H54 (cell line): ENCODE measurements at places on chromosomes 3 and 15.

- DNase-seq: peak; percentile 70
Observed at GRCh38 chr3:141876381-141876890, at the start of gene ATP1B3. ATP1B3 (plus strand) TSS chr3:141876643; CDS start chr3:141876802, 159 bp downstream.

- no peak for DNase-seq
Observed at GRCh38 chr15:101599091-101599490, 53.1 kb downstream of the TM2D3 start.

DNA sequence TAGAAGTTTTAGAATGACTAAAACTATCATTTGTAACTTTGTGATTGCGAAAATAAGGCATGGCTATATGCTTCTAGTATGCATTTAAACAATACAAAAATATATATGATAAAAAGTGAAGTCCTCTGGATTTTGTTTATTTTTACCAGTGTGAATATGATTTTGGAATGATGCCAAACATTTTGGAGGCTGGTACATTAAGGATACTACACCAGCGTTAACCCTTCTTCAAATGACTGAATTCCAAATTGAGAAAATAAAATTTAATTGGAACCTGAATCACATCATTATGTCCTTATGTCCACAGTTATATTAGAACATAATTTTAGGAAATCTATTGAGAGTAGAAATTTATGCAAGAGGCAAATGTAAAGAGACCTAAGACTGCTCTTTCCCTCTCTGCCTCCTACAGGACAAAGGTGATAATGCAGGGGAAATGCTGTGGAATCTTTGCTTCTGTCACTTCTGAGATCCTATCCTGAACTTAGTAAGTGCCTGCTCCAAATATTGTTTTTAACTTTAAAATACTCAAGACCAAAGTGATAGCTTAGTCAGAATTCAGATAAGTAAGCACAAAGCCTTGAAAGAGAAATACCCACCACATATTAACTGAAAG lies 121.1 kb upstream of the NANOGP8 start:
- DNase-seq: no peak

DNA sequence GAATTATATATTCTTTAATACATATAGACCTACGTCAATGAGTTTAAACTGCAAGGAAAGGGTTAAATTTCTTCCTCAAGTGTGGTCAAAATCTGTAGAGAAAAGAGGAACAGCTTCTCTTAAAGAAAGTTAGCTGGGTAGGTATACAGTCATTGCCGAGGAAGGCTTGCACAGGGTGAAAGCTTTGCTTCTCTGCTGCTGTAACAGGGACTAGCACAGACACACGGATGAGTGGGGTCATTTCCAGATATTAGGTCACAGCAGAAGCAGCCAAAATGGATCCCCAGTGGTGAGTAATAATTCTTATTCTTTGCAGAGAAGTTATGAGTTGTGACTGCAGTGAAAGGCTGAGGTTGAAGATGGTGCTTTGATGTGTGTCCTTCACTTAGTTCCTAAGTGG lies at the start of gene CD86:
CD86 (plus strand) TSS at position 148 of the 400 bp plus-strand sequence; CDS start at position 276, 128 bp downstream.
- DNase-seq: no peak

GRCh38 chr15:69919816-69920215 lies 177.9 kb downstream of the TLE3 start:
- no peak for DNase-seq

DNA sequence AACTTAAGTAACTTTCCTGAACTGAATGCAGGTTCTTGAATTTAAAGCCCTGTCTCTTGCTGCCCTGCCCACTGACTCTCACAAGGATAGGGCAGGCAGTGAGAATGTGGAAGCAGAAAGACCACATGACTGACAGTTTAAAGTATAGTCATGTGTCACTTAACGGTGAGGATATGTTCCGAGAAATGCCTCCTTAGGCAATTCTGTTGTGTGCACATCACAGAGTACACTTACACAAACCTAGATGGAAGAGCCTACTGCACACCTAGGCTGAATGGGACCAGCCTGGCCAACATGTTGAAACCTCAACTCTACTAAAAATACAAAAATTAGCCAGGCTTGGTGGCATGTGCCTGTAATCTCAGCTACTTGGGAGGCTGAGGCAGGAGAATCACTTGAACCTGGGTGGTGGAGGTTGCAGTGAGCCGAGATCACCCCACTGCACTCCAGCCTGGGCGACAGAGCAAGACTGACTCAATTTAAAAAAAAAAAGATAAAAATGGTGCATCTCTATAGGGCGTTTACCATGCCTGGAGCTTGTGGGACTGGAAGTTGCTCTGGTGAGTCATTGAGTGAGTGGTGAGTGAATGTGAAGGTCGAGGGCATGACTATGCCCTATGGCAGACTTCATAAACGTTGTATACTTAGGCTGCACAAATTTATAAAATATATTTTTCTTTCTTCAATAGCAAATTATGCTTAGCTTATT lies 18.9 kb upstream of the COPG1 start:
- peak; percentile 63 for DNase-seq

- DNase-seq: no peak
Observed at GRCh38 chr15:58410353-58410752, 21.4 kb upstream of the LIPC start.

GRCh38 chr3:16286751-16287543 lies 21.9 kb downstream of the OXNAD1 start:
- DNase-seq: no peak

DNA sequence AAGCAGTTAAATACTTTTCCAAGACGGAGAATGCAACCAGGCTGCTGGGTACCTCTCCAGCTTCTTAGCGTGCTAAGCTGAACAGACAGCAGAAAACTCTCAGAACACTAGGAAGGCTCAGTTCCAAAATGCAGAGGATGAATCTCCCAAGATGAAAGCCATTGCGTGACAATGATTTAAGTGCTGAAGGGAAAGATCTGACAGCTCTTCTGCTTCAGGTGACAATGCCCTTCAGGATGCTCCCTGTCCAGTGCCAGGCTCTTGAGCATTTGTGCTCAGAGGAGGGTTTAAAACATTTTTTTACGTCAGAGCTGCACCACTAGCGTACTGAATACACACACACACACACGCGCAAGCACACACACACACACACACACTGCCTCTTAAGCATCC lies 26.3 kb downstream of the ARHGEF3 start:
- DNase-seq: no peak

- DNase-seq: no peak
Observed at GRCh38 chr3:137554242-137554641, 209.9 kb upstream of the SOX14 start.

GRCh38 chr15:88907111-88907510 lies 6.1 kb downstream of the MFGE8 start:
- no peak for DNase-seq

DNA sequence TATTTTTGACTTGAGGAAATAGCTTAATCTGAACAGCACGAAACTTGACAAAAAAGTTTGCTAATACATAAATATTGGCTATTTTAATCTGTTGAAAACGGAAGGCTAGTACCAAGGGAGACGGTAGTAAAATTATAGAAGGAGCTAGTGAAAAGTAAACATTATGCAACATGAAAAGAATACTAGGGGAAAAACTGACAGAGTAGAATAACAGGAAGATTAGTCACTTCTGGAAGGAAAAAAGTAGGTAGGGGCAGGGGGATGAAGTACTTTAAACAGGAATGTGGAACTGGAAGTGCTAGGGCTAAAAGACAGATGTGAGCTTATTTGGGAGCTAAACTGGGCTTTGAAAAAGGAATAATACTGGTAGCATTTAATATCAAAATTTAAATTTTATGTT lies 60.1 kb downstream of the MBNL1 start:
- peak; percentile 29 for DNase-seq

DNA sequence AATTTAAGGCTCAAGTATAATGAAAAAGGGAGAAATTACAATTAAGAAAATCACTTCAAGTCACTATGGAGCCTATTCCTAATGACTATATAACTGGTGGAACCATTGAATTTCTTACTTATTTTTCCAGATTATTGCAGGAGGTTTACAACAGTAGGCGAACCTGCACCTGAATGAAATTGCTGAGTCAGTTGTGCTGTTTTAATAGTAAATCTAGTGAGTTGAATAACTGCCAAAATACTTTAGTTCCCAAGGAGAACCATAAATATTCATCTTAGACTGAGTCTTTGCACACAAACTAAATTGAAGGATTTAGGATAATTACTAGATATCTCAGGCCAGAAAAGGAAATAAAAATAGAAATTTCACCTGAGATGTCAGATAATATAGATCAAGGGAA lies 1052.8 kb downstream of the NAALADL2 start:
- no peak for DNase-seq

DNA sequence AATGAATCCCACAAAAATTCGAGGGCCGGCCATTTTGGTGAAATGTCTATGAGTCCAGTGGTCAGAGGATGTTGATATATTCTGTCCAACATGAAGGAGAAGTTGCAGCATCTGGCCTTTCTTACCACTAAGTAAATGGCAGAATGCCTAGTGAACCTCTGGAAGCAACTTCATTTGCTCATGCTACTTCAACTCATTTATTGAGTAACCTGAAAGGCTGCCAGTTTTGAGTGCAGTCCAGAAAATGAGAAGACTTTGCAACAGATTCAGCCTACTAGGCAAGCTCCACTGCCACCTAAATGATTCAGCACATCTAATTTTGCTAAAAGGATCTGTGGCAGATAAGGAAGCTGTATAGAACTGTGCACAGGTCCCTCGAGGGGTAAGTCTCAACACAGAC lies 265.0 kb downstream of the OPA1 start:
- DNase-seq: no peak

DNA sequence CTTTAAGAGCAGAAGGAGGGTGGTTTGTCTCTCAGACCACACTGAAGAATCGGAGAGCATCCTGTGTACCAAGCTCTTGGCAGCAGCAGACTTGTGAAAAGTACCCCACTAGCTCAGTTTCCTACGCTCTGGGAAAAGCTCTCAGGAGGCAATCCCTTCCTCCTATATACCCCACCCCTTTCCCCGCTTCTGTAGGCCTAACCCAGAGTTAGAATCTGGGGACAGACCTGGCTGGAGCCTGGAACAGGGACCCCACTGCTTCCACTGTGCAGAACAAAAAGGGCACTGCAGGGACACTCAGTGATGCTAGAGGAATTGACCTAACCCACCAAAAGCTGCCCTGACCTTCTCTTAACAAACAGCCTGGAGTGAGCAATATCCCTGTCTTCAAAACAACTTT lies 70.0 kb upstream of the CCDC39 start:
- no peak for DNase-seq

DNA sequence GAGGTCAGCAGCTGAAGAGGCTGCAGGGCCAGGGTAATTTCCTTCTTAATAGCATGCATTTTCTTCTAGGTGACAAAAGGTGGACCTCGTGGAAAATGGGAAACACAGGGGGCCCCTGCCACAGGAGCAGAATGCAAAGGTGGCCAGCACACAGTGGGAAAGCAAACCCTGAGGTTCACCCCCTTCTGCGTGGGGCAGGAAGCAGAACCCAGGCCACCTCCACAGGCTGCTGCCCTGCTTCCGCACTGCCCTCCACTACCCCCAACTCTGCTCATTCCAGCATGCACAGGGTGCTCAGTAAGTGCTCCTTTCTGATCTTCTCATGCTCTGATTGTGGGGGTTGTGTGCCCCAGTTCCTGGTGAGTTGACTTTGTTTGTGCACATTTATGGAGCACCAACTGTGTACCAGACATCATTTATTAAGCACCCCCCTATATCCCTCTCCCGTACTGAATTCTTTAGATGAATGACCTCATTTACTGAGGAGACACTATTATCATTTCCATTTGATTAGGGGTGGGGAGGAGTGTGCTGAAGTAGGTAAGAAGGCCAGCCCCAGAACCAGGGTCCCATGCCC lies 12.7 kb upstream of the FGD5 start:
- no peak for DNase-seq

DNA sequence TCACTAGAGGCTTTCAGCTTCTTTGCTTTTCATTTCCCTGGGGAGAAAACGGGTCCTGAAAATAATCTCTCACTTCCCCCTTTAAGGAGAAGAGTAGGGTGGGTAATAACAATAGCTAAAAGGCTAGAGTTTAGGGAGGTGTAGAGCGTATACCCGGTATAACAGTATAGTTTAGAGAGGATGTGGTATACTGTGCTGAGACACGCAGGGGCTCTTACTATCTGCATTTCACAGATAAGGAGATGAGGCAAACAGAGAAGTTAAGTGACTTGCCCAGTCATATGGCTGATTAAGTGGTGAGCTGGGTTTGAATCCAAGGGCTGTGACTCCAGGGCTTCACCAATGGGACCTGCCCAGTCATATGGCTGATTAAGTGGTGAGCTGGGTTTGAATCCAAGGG lies 15.0 kb upstream of the KCNMB3 start:
- no peak for DNase-seq

- DNase-seq: no peak
Observed at GRCh38 chr3:79418855-79419621, 348.8 kb downstream of the ROBO1 start.

DNA sequence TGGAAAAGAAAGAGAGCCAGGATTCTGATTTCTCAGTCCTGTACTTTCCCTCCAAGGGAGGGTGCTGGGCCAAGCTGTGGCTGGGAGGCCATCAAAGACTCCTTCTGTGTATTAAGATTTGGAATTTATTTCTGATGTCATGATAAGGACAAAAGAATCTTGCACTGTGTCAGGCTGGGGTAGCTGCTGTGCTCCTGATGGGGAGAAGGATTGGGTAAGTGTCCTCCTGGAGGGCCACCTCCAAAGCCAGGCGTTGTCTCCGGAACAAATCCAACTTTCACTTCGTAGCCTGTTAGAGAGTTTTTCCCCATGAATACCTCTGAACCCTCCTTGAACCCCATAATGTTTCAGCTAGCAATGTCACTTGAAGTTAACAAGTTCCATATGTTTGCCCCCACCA lies 29.9 kb downstream of the CLDN11 start:
- DNase-seq: no peak

DNA sequence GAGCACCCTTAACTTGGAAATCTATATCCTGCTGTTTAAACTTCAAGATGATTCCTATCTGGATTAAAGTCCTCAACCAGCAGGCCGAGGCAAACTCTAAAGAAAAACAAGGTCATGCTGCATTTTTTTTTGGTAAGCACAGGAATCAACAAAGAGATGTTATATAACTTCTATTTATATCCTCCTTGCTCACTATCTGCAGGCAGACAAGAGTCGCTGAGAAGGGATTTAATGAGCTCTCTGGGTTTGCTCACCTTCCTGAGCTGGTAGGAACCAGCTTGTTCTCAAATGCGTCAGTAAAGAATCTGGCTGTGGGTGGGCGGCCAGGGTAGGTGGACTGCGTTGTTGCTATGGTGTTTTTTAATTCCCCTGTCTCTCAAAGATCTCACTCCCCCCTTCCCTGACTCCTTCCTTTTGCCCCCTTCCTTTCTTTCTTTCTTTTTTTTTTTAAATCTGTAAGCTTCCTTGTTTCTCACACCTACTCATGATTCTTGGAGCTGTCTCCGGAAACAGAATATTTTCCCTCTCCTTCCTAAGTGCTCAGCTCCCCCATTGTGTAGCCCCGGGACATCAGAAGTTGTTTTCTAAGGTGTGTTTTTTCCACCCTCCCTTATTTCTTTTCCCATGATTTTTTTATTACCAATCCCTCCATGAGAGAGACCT lies 228.8 kb upstream of the BHLHE40 start:
- DNase-seq: no peak

GRCh38 chr3:140365872-140366697 lies 311.8 kb upstream of the TRIM42 start:
- DNase-seq: no peak

DNA sequence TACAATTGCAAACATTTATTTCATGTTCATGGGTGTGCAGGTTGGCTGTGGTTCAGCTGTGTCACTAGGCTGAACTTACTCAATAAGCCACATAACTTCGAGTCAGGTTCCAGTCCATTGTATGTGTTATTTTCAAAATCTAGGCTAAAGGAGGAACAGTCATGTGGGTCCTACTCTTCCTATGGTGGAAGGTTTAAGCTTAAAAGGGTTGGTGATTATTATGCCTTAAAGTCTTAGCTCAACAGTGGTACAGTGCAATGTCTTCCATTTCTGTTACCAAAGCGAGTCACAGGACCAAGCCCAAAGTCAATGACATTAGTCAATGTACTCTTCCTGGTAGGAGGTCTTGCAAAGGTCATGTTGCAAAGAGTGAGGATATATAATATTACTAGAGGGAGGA lies 78.2 kb downstream of the ATG7 start:
- DNase-seq: peak; percentile 10
